Stimulated activated CD4-positive, alpha-beta T cell treated with anti-CD3 and anti-CD28 coated beads, TNF-alpha, amount 100 ng/mL, for 24 hours (primary cell): ENCODE measurements at places on chromosomes 7 and 10.

- no peak for DNase-seq
Observed at GRCh38 chr7:75870557-75871161, 8.2 kb upstream of the RHBDD2 start.

DNA sequence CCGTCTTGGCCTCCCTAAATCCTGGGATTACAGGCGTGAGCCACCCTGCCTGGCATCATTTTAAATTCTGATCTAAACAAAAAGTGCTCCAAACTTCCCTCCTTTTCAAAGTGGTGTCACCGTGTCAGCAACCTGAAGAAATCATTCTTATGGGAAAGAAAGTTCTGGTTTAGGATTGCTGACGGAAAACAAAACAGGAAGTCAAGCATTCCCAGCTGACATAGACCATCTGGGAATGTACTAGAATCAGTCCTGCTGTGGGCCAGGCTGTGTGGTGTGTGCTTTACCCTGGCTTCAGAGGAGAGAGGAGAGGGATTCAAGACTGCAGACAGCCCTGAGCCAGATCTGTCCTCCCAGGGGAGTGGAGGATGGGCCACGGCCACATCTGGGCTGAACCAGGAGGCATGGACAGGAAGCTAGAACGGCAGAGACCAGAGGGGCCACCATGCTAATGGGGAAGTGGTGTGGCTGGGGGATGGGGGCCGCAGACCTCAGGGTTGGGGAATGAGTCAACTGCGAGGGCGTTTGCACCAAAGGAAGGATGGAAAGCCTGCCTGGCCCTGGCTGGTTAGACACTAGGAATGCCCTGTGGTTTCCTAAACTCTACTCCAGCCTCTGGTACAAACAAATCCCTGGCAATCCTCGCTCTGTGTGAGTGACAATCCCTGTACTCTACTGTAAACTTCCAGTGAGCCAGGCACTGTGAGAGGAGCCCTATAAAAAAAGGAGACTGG lies 16.7 kb upstream of the CLIP2 start:
- no peak for DNase-seq

DNA sequence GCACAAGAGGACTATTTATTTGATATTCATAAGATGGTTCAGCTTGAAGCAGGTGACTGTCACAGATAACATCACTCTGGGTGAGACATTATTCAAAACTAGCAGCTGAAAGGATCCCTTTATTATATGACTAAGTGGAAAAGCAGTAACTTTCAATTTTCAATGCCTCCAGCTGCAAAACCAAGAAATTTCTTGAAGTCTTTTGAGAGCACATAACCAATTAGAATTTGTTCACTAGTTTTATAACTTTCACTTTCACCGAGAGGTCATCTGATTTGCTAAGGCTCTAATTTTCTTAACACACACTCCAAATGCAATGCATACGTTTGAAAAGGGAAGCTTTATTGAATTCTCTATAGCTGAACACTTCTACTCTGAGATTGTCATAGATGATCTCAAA lies 88.6 kb upstream of the KLF14 start:
- DNase-seq, result no peak

GRCh38 chr7:45104844-45105587 lies 6.5 kb downstream of the TBRG4 start:
- no peak for DNase-seq

- DNase-seq, result no peak
Observed at GRCh38 chr7:98629001-98629431, 11.9 kb downstream of the NPTX2 start.

DNA sequence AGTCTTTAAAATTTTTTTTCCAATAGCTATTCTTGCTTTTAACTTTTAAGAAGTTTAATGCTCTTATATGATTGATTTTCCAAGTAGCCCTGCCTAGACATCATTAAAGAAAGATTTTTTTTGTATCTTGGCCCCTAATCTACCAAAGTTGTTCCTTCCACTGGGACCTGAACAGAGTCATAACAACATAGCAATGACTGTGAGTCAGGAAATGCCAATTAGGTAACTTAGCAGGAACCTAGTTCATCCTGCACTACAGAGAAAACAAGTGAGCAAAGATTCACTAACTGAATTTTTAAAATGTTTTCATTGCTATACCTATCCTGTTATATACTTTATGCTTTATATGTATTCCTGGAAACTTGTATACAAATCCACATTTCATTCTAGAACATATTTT lies 284.7 kb downstream of the BICC1 start:
- no peak for DNase-seq

DNA sequence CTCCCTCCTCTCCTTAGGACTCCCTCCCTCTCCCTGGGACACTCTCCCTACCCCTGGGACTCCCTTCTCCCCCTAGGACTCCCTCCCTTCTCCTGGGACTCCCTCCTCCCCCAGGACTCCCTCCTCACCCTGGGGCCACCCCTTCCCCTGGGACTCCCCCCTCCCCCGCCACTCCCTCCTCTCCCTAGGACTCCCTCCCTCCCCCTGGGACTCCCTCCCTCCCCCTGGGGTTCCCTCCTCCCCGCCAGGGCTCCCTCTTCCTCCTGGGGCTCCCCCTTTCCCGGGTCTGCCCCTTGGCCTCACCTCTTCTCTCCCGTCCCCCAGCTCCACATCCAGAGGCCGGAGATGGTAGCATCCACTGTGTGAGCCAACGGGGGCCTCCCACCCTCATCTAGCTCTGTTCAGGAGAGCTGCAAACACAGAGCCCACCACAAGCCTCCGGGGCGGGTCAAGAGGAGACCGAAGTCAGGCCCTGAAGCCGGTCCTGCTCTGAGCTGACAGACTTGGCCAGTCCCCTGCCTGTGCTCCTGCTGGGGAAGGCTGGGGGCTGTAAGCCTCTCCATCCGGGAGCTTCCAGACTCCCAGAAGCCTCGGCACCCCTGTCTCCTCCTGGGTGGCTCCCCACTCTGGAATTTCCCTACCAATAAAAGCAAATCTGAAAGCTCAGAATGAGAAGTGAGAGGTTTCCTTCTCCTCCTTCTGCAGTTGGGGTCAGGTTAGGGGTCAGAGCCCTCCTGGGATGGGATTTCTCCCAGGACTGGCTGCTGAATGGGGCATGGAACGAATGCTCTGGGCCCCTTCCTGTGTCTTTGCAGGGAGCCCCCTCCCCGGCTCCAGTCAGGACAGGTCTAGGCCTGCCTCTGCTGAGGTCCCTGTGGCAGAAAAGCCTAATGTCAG lies 1.4 kb upstream of the MUC17 start:
- DNase-seq, result no peak

DNA sequence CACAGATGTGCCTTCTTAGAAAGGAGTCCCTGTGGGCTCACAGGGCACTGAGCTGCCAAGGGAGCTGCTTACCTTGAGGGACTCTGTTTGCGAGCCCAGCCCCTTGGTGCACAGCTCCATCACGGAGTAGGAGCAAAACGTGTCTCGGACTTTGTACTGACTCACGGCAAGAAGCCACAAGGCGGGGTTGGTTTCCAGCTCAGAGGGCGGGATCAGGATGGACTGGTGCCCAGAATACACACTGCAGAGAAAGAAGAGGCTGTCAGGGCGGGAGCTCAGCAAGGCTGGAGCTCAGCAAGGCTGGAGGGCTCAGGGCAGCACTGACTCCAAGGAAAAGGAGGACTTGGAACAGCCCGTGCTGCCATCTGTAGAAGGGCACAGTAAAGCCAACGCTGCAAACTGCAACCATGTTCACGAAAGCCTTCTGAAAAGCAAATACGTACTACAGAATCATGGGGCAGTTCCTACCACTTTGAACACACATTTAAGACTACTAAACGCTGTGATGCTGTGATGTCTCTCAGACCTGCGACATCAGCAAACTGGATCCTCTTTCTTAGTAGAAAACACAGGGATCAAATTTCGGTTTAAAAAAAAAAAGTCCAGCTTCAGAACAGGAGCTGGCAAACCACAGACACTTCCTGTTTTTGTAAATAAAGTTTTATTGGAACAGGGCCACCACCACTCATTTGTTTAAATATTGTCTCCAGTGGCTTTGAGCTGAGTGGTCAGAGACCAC lies 194.3 kb downstream of the ZMYND11 start:
- no peak for DNase-seq

GRCh38 chr10:52778511-52779392 lies 6.2 kb upstream of the MBL2 start:
- no peak for DNase-seq
